GM12878 (cell line): ENCODE measurements at places on chromosomes 6 and 20. TPM values are rescaled to one million over a fixed set of nuclear protein-coding genes. Genes with fewer than 3 reads are reported as not detected.

Gene MARCKS
- total RNA-seq = 164 and 172 TPM in 2 replicates

DNA sequence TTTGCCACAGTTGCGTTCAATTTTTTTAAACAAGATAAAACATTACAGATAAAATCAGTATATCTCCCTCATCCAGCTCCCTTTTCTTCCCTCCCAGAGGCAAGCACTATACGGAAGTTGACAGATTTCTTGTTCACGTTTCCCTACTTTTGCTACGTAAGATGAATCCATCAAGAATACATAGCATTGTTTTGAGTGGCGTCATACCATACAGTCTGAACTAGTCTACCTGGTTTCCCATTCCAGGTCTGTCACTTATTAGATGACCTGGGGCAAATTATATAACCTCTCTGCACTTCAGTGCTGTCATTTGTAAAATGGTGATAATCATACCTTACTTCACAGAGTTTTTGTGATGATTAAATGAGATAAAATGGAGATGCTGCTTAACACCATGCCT lies 184.3 kb upstream of the SOX4 start:
- no peaks in the 10 kb centered on the region for H3K36me3 ChIP-seq
- H3K4me3 ChIP-seq = no peak overlapping the region
- no peak overlapping the region for H3K27ac ChIP-seq
- H3K27me3 ChIP-seq = no peaks in the 10 kb centered on the region

DNA sequence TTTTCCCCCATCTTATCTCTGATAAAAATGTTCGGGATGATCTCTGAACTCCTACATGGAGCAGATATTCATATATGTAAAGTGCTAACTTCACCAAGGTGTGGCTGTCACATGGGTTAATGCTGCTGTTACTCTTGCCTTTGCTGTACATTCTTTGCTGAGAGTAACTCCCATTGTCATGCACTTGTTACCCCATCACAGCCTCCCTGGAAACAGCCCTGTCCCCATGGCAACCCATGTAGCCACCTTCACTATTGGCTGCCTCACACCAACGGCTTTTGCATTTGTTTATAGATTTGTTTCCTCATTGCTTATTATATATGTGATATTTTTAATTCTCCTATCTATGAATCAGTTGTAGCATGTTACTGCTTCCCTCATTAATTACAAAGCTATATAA lies 17.3 kb upstream of the IBTK start:
- H3K36me3 ChIP-seq = no peaks in the 10 kb centered on the region
- no peaks in the 10 kb centered on the region for H3K27me3 ChIP-seq
- H3K27ac ChIP-seq = no peak overlapping the region
- H3K4me1 ChIP-seq = no peaks in the 10 kb centered on the region

Gene IRF4
- total RNA-seq = 495 and 498 TPM in 2 replicates

Gene LHFPL5
- total RNA-seq = not detected in 2 replicates

GRCh38 chr6:141488488-141488887 lies 644.2 kb upstream of the GJE1 start:
- no peaks in the 10 kb centered on the region for H3K36me3 ChIP-seq
- H3K4me3 ChIP-seq = no peak overlapping the region
- no peaks in the 10 kb centered on the region for H3K27me3 ChIP-seq
- DNase-seq = no peak
- H3K4me1 ChIP-seq = peaks cover 5% of the 10 kb centered on the region
- H3K27ac ChIP-seq = no peak overlapping the region

- peaks cover 4% of the 10 kb centered on the region; the same call in 1 of the 2 replicates for H3K4me1 ChIP-seq
- H3K36me3 ChIP-seq = peaks cover 28% of the 10 kb centered on the region
- no peak for DNase-seq
- no peak overlapping the region for H3K4me3 ChIP-seq
- no peak overlapping the region for H3K27ac ChIP-seq
- H3K27me3 ChIP-seq = no peaks in the 10 kb centered on the region
Observed at GRCh38 chr20:34538671-34539123, 19.8 kb upstream of the MAP1LC3A start.

- no peaks in the 10 kb centered on the region for H3K4me1 ChIP-seq
- no peaks in the 10 kb centered on the region for H3K36me3 ChIP-seq
- H3K27ac ChIP-seq = no peak overlapping the region
- DNase-seq = no peak
Observed at GRCh38 chr6:105869835-105870440, 216.2 kb upstream of the PRDM1 start.

DNA sequence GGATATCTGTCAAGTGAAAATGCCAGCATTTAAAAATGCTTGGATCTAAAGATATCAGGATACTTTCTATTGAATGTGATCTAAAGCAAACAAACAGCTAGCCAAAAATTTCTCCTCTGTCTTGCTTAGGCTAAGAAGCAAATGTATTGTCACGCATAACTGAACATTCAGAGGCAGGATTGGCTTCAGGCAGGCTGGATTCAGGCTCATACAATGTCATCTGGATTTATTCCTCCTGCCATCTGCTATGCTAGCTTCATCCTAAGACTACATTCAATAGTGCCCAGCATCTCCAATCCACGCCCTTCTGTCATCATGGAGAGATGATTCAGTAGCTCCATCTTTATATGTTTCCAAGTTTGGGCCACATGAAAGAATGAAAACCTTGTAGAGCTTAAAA lies 27.1 kb downstream of the PFDN4 start:
- no peaks in the 10 kb centered on the region for H3K36me3 ChIP-seq
- H3K27ac ChIP-seq = no peak overlapping the region
- H3K4me3 ChIP-seq = no peak overlapping the region
- H3K4me1 ChIP-seq = no peaks in the 10 kb centered on the region
- H3K27me3 ChIP-seq = no peaks in the 10 kb centered on the region

Gene SLC26A8
- 0.35 TPM in 1 of 2 replicates, not detected in the other for total RNA-seq

GRCh38 chr6:14946753-14947152 lies 299.1 kb upstream of the JARID2 start:
- no peaks in the 10 kb centered on the region for H3K36me3 ChIP-seq
- H3K27me3 ChIP-seq = no peaks in the 10 kb centered on the region
- H3K27ac ChIP-seq = no peak overlapping the region

- H3K4me3 ChIP-seq = no peak overlapping the region
- DNase-seq = no peak
- peaks cover 5% of the 10 kb centered on the region for H3K4me1 ChIP-seq
- H3K36me3 ChIP-seq = no peaks in the 10 kb centered on the region; the same call in 1 of the 2 replicates
- no peak overlapping the region for H3K27ac ChIP-seq
Observed at GRCh38 chr20:58690396-58691135, 2.0 kb upstream of the NPEPL1 start.

GRCh38 chr6:72811971-72812421 lies 190.1 kb downstream of the KCNQ5 start:
- no peak overlapping the region for H3K27ac ChIP-seq
- no peaks in the 10 kb centered on the region for H3K36me3 ChIP-seq
- H3K4me3 ChIP-seq = no peak overlapping the region
- no peak for DNase-seq

GRCh38 chr6:33171880-33172687 lies 20.2 kb downstream of the COL11A2 start:
- no peaks in the 10 kb centered on the region for H3K27me3 ChIP-seq
- H3K4me3 ChIP-seq = no peak overlapping the region
- DNase-seq = no peak
- H3K36me3 ChIP-seq = no peaks in the 10 kb centered on the region
- no peak overlapping the region for H3K27ac ChIP-seq
- H3K4me1 ChIP-seq = no peaks in the 10 kb centered on the region; the same call in 1 of the 2 replicates
